NCI-H748 treated with DMSO at 0.1 percent for 48 hours (cell line): ENCODE measurements at places on chromosomes 16 and 17.
A peak's percentile ranks its signal among the peaks of the same experiment; 100 is the strongest.

GRCh38 chr16:29231244-29231643 lies 175.3 kb downstream of the NPIPB11 start:
- DNase-seq, result no peak

- no peak for DNase-seq
Measured at GRCh38 chr17:21245639-21246084, 7.5 kb downstream of the NATD1 start.

GRCh38 chr17:66661411-66662256 lies 173.3 kb upstream of the CACNG5 start:
- peak; percentile 86 for DNase-seq

GRCh38 chr17:38324141-38324697 lies 19.5 kb downstream of the GPR179 start:
- DNase-seq, result no peak

DNA sequence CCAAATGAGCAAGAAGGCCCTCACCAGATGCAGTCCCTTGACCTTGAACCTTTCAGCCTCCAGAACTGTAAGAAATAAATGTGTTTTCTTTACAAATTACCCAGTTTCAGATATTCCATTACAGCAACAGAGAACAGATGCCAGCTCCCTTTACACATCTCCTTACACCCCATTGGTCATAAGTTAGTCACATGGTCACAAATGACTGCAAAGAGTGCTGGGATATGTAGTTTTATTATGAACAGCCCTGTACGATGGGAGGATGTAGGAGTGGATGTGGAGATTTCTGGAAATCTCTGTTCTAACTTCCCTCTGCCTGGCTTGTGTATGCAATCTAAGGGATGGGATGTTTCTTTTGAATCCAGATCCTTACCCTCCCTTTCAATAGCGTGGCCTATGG lies 13.3 kb upstream of the RPL38 start:
- DNase-seq, result peak; percentile 7

DNA sequence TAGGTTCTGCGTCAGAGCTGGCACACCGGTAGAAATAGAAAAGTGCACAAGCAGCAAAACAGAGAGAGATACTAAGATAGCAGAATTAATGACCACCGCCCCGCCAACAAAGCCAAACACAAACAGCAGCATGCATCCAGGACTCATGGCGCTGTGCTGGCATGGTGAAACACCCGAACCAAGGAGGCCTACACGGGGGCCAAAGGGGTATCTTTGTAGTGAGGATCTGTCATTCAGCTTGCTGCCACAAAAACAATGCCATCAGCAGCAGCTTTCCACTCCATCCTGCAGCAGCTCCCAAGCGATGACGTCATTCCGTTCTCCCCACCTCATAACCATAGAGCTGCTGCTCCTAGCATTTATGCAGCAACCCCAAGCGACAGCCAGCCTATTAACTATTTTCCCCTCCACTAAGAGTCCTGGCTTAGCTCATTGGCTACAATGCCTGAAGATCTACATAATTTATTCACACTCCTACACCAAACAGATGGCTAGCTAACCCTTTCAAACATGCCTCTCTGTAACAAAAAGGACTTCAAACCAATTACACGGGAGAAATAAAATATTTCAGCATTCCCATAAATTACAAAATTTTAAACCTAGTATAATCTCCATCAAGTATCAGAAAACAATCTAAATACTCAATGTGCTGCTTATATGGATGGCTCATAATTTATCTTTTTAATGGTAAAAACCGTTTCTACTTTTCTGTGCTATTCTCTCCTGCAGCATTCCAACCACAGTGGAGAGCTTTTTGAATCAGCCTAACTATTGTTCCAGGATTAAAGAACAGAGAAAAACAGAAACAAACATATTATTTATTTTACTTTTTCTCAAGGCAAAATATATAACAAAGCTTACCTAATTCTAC lies 73.9 kb downstream of the SPAG9 start:
- peak; percentile 97 for DNase-seq

- no peak for DNase-seq
Measured at GRCh38 chr17:31593806-31594205, 202.3 kb downstream of the RAB11FIP4 start.

DNA sequence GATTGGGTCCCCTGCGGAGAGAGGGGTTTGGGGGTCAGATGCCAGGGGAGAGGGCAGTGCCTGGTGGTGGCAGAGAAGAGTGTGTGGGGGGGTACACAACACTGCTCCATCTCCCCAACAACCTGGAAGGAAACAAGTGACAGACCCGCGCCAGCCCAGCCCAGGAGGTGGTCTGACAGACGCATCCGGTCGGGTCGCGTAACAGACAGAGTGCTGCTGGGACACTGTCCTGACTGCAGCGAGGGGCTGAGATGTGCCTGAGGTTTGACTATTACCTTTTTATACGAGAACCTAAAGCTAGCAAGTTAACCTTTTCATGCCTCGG lies 16.2 kb downstream of the UNC13D start:
- DNase-seq, result no peak

- DNase-seq, result no peak
Measured at GRCh38 chr16:79404571-79404970, 196.0 kb downstream of the MAF start.

DNA sequence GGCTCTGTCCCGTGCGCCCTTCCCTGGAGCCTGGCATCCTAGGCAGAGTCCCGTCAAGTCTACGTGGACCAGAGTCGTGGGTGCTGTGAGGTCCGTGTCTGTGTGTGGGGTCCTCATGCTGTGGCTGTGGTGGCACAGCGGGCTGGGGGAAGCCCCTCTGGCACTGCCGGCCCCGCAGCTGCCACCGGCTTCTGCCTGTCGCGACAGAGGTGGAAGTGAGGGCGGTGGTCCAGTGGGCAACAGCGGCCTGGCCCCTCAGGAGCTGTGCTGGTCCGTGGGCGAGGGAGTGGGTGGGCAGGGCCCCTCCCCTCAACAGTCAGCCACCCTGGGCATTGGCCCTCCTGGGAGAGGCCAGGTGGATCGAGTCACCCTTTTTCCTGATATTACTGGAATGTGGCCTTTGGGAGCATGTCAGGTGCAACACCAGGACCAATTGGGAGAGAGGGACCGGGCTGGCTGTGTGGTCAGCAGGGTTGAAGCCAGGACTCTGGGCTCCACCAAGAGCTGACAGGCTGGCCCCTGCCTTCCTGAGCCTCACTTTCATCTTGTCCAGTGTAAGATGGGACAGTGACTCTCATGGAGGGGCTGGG lies 11.9 kb downstream of the BAIAP2 start:
- no peak for DNase-seq

DNA sequence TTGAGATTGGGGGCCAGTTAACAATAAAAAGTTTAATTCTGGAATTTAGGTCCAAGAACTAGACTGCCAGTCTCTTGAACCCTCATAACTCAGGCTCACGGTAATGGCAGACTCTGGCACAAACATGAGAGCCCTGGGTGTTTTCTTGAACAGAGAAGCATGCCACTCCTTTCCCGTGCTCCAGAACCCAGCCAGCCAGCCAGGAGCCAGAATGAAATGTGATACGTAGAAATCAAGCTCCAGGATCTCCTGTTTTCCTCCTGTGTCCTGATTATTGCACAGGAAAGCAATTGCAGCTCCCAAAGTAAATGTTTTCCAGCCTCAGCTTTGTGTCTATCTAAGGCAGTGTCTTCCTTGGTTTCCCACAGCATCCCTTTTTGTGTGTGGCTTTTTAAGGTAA lies 46.2 kb upstream of the NOL11 start:
- peak; percentile 3 for DNase-seq

- no peak for DNase-seq
Measured at GRCh38 chr16:61274211-61274610, 762.0 kb downstream of the CDH8 start.

DNA sequence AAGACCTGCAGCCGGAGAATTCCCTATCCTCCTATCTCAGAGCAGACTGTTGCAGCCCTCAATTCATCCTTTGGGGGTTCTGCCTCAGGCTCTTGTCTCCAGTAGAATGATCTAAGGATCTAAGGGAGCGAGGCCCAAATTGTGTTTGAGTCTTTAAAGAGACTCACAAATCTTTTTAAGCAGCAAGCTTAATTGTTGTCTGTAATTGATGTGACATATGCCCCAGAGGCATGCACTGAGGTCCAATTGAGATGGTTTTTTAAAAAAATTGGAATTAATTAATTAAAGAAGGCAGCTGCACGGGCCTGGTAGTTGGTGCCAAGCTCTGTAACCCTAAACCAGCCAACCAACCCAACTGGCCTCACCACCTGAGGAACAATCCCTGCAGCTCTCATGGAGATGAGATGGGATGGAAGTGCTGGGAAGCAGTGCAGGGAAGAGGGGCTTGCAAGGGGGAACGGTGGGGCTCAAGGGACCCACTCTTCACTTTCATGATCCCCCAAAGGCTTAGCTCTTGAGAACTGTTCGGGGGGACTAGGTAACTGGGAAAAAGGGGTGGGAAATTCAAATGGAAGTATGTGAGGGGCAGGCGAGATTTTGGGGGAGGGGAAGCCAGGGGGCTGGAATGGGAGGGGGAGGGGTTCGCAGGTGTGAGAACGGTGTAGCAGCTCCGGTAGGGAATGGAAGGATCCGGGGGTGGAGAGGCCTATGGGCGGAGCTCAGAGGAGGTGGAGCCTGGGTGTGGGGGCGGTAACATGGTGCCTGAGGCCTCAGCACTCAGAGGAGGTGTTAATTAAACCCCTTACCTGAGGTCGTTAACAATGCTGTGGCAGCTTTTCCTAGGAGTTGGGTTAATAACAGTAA lies 9.2 kb upstream of the ZNF652 start:
- DNase-seq, result no peak

- no peak for DNase-seq
Measured at GRCh38 chr17:75260641-75261335, 618 bp downstream of the GGA3 start.

DNA sequence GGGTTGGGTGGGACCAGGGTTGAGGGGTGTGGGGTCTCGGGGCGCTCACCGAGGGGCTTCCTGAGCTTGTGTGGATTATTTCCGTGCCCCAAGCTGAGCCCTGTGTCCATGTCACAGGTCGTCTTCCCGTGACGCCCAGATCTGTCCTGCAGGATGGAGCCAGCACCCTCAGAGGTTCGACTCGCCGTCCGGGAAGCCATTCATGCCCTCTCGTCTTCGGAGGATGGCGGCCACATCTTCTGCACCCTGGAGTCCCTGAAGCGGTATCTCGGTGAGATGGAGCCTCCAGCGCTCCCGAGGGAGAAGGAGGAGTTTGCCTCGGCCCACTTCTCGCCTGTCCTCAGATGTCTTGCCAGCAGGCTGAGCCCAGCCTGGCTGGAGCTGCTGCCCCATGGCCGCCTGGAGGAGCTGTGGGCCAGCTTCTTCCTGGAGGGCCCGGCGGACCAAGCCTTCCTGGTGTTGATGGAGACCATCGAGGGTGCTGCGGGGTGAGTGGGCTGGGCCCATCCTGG lies 1.0 kb downstream of the TELO2 start:
- no peak for DNase-seq
